ENCODE measurements at places on chromosomes 2 and 18.

GRCh38 chr2:85838181-85838580 is 50.6 kb downstream of the ST3GAL5 start:
- DNase-seq, result no peak

DNA sequence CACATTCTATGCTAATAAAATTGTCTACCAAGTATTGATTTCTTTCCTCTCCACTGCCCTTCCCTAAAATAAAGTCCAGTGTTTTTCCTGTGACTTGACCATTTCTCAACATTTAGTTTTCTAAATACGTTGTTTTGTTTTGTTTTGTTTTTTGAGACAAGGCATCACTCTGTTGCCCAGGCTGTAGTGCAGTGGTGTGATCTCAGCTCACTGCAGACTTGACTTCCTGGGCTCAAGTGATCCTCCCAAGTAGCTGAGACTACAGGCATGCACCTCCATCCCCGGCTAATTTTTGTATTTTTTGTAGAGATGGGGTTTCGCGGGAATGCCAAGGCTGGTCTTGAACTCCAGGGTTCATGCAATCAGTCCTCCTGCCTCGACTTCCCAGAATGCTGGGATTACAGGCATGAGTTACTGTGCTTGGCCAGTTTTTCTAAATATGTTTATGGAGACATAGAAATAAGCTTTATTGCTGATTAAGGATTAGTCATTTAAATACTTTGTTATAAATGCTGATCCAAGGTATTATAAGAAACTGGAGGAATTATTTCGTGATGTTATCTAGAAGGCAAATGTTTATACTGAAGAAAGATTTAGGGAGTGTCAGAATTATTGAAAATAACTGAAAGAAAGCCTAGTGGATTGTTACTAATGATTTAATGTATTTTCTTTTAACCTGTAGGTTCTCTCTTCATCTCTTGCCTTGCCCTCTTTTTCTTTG is 5.7 kb upstream of the HTR2B start:
- no peak for DNase-seq

DNA sequence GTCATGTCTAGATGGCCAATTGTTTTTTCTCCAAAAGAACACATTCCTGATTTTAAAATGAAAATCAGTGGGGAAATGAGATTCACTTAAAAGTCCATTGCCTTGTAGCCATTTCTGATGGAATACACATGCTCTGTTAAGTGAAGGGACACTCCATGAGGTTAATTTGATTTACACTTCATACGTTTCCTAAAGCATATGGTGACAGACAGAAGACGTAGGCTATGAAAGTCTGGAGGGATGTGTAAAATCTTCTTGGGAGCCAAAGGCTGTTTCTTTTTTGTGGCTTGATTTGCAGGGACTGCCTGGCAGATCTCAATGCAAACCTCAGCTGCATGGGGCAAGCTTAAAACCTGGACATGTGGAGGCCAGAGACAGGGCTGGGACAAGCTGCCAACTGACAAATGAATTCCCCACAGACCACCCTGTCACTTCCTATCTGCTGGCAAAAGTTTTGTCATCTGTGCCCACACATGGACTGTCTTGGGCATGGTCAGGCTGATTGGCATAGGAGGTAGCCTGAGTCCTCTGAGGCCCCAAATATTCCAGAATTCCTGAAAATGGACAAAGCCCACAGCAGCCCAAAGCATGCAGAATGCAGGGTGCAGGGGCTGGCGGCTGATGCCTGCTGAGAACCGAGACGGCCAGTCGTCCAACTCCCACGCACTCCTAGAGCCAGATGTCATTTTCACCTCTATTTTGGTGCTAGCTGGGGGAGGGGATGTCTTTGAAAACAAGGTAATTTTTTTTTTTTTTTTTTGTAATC is 73.9 kb downstream of the SDC1 start:
- DNase-seq, result no peak

DNA sequence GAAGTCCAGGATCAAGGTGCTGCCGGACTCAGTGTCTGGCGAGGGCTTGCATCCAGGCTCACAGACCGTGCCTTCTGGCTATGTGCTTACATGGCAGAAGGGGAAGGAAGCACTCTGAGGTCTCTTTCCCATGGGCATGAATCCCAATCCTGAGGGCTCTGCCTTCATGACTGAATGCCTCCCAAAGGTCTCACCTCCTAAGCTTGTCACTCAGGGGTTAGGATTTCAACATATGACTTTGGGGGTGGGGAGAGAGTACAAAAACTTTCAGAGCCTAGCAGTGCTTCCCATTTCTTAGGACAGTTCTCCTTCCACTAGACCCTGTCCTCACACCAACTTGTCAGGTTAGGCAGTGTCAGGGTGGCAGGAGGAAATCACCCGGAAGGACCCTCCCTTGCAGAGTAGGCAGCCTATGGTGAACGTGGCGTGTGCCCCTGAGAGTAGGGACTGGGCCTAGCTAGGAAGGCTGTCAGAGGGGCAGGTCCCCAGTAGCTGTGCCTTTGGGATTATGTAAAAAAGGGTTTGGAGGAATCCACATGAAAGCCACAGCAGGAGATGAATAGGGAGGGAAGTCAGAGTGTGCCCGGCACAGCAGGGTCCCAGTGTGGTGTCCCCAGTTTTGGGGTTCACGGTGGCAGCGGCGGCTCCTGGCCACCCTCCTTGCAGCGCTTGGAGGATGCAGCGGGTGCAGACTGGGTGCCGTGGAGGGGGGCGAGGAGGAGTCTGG is 233.3 kb downstream of the LDLRAD4 start:
- DNase-seq, result no peak

- DNase-seq, result no peak
These were observed 26.4 kb downstream of the ALK start for GRCh38 chr2:29894822-29895614.

DNA sequence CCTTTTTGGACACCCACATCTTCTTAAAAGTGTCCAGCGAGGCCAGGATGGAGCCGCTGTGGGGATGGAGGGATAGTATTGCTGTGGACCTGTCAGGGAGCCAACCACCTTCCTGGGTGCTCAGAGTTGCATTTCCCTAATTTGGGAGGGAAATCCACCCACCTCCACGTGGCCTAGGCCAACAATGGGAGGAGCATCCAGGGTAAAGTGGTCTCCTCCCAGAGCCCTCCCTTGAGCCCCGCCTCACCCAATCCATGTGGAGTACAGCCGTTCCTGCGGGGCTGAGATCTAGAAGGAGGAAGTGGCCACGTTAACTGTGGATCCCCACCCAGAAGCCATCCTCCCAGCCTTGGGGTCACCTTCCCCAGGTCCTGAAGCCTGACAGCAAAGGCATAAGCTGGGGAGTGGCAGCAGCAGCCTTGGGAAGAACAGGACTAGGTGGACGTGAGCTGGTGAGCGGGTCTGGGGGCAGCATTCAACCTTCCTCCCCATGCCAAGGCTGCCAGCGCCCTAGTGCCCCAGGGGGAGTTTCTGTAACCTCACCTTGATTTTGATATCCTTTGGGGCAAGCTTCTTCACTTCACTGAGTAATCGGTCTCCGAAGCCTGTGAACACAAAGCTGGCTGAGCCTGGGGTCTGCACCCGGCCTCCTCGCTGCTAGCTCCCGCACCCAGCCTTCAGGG is 6.8 kb downstream of the ACTR1B start:
- DNase-seq, result no peak

GRCh38 chr2:237648016-237648381 is 20.6 kb downstream of the LRRFIP1 start:
- no peak for DNase-seq

DNA sequence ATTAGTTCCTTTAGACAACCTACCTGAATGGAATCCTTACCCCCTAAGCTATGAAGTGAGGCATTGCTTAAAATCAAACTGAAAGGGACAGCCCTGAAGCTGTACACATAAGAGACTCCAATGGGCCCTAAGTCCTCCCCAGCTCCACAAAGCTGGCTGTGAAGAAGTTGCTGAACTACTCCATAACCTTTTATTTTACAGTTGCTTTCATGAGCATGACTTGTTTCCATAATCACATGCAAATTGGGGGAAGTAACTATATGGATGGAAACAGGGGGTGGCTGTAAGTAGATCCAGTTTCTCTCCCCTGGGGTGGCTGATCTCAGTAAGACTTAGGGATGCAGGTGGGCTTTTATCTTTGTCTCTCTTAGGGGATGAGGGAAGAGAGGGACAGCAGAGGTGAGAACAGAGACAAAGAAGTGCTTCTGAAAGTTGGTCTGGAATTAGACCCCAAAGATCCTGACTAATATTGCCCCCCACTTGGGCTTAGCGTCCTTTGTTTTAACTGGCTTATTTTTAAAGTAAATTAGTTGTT is 5.5 kb downstream of the FZD5 start:
- DNase-seq, result no peak

DNA sequence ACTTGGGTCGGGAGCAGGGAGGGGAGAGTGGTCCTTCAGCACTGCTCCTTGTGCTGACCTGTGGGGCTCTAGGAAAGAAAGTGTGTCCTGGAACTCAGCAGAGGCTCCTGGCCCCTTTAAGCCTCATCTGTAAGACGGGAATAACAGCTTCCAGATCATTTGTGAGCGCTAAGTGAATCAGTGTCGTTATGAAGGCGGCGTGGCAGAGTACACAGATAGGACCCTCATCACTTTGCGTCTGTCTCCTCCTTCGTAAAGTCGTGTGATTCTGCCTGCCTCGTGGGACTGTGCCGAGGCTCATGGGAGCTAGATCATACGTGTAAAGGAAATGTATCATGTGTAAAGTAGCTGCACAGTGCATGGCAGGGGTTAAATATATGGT is 18.6 kb downstream of the COLEC11 start:
- DNase-seq, result no peak

DNA sequence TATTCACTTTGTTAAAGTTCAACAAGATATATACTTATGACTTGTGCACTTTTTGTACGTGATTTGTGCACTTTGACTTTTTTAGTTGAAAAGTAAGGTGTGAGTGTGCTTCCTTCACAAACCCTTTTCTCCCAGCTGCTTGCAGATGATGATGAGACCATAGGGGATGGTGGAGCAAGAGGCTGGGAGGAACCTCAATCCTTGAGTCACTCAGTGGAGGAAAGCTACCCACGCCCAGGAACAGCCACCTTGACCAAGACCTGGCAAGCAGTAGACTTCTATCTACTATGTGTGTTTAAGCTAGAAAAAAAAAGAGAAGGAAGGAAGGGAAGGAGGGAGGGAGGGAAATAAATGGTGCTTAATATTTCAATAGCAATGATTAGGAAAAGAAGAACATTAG is 25.2 kb upstream of the TAF1B start:
- no peak for DNase-seq
